Stimulated activated CD4-positive, alpha-beta T cell treated with anti-CD3 and anti-CD28 coated beads, TNF-alpha, amount 100 ng/mL, for 1 hour (primary cell): ENCODE measurements at places on chromosomes 1 and 21.

GRCh38 chr1:3195966-3196515 lies 127.0 kb downstream of the PRDM16 start:
- DNase-seq = no peak

GRCh38 chr1:113793878-113794834 lies 18.1 kb downstream of the RSBN1 start:
- no peak for DNase-seq

GRCh38 chr1:180966744-180967536 lies 54.2 kb downstream of the KIAA1614 start:
- no peak for DNase-seq

- peak; percentile 86 for DNase-seq
These were observed 15.2 kb upstream of the ZNF692 start for GRCh38 chr1:248873993-248874533.

GRCh38 chr1:197519741-197520334 lies 251.8 kb downstream of the CRB1 start:
- no peak for DNase-seq

DNA sequence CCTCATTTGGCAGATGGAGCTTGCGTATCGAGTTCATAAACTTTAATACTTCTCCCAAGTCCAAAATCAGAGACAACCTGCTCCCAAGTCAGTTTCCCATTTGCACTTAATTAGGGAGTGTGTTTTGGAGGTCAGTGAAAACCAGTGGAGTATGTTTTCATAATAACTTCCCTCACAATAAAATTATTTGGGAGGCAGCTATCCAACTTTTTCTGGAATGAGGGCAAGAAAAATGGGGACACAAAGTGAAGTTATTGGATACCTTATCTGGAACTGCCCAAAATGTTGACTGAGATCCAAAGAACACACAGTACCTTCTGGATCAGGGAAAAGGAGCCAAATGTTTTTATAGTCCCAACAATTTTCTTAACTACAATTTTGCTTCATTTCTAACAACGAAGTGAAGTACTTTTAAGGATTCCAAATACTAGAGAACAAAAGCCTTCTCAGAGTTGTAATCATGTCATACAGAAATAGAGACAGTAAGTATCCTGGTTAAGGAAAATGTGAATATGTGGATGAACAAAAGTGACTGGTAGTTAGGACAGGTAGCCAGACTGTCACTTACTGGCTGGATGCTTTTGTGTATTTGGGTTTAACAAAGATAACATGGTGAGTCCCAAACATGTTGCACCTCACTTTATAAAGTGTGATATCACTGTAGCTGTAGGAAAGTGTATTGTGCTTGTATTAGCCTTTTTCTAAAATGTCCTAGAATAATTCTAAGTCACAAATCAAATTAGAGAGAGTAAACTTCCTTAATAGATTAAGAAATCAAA lies 325.0 kb downstream of the HLX start:
- no peak for DNase-seq

GRCh38 chr1:71071720-71072119 lies 9.1 kb downstream of the ZRANB2 start:
- no peak for DNase-seq

- peak; percentile 20 for DNase-seq
These were observed 12.0 kb downstream of the UBE2Q1 start for GRCh38 chr1:154546264-154547063.

- DNase-seq = no peak
These were observed 78.0 kb downstream of the LAMC2 start for GRCh38 chr1:183263886-183264602.

- no peak for DNase-seq
These were observed 294.0 kb upstream of the PTBP2 start for GRCh38 chr1:96427616-96428015.

- no peak for DNase-seq
These were observed 151.5 kb upstream of the POU3F1 start for GRCh38 chr1:38198099-38198498.

- no peak for DNase-seq
These were observed 6.6 kb upstream of the STUM start for GRCh38 chr1:226541631-226542622.

DNA sequence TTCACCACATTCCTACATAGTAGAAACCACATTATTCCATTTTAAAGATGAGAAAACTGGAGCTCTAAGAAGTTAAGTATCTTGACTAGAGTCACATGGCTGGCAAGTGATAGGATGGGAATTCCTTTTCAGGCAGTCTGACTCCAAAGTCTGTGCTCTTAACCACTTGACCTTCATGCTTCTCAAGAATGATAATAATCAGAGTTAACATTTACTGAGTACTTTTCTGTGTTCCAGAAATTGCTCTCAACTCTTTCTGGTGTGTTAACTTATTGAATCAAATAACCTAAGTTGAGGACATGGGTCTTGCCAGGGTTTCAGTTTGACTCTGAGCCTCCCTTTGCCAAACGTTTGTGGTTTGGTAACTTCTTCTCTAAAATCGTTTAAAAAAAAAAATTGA lies 169.4 kb downstream of the RASAL2 start:
- DNase-seq = no peak

DNA sequence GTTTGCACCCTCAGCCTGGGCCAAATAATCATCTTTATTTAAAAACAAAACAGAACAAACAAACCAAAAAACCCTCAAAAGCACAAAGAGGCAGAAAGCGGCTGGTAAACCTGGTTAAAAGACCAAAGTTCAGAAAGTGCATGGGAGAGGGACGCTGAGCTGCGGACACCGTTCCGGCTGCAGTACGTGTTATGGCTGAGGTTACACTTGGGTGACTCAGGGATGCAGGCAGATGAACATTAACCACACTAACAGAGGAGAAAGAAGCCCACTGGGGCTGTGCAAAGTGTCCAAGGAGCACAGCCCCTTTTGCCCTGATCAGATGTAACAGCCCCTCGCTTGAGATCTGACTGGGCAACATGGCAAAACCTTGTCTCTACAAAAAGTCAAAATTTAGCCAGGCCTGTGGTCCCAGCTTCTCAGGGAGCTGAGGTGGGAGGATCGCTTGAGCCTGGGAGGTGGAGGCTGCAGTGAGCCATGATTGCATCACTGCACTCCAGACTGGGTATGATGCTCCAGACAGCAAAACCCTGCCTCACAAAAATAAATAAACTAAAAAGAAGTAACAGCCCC lies 28.3 kb downstream of the GPR157 start:
- DNase-seq = no peak

DNA sequence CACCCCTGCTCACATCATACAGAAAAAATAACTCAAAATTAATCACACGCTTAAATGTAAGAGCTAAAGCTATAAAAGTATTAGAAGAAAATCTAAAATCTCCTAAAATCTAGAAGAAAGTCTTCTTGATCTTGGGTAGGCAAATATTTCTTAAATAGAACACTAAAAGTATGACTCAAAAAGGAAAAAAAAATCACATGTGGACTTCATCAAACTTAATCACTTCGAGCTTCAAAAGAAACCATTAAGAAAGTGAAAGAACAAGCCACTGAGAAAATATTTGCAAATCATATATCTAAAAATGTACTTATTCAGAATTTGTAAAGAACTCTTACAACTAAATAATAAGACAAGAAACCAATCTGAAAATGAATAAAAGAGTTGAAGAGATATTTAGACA lies 32.7 kb downstream of the LRRC52 start:
- DNase-seq = no peak

DNA sequence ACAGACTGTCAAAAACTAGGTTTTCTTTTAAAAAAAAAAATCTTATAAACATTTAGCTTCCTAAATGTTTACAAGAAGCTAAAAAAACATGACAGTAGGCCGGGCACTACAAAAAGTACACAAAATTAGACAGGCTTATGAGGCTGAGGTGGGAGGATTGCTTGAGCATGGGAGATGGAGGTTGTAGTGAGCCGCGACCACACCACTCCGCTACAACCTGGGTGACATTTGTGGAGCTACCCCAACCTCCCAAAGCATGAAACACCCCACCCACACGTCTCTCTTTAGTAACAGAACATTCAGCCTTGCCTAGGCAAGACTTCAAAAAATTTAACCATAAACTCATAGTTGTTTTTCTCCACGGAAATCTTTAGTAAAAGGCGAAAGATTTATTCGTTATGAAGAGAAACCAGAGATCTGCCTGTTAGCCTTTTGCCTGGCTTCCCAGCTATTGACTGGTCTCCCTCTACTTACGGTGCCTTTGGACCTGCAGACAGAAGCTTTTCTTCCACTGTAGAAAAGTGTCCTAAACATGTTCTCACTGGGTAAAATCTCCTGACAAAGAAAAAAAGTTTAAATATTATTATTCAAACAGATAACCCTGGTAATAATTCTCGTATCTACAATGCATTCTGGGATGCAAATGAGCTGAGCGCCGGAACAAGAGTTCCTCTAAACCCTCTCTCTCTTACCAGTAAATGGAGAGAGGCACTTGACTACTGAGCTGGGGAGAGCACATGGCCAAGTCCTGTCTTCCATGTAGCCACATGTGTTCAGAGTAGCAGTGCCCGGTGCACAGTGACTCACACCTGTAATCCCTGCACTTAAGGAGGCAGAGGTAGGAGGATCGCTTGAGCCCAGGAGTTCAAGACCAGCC lies 9.2 kb downstream of the RNU5D-1 start:
- DNase-seq = peak; percentile 33

DNA sequence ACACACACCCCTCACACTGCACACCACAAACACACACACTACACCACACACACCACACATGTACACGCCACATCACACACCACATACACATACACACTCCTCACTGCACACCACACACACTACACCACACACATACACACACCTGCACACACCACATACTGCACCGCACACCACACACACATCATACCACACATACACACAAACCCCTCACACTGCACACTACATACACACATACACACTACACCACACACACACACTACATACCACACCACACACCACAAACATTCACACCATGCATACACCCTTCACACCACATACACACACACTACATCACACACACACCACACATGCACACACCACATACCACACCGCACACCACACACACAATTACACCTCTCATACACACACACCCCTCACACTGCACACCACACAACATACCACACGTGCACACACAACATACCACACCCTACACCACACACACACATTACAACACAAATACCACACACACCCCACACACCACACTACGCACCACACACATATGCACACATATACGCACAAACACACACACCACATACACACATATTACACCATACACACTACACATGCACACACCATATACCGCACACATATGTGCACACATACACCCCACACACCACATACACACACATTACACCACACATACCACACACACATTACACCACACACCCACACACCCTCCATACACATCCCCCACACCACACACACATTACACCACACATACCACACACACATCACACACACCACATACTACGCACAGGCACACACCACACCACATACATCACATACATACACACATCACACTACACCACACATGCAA lies 29.6 kb downstream of the RAB7B start:
- no peak for DNase-seq
